ENCODE measurements at places on chromosomes 5 and 9.

- DNase-seq: no peak
Measured at GRCh38 chr5:113099822-113100221, 123.2 kb downstream of the DCP2 start.

- no peak for DNase-seq
Measured at GRCh38 chr9:109512170-109512756, 14.2 kb upstream of the PTPN3 start.

DNA sequence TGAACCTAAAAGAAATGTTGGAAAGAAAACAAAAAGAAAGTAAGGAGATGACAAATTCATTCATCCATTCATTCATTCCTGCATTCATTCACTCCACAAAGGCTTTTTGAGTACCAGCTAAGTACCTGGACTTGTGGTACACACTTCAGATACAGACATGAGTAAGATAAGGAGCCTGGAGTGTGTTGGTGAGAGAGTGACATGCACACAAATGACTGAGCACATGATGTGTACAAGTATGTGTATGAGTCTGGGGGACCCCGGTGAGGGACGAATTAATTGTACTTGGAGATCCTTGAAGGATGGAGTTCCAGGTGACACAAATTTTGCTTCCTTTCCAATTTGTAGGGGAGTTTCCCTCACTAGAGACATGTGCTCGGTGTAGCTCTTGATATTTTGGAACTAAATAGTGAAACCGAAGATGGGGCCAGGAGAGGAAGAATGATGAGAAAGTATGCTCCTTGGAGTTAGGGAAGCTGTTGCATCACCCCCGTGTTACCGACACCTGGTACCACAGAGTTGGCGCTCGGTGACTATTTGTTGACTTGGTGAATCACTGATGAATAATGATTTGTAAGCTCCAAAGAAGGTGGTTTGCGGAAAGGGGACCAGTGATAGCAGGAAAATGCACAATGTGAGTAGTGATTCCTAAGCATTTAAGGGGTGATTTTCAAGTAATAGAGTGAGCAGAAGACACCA is 509.8 kb downstream of the CCDC171 start:
- DNase-seq: no peak

GRCh38 chr5:169707686-169708085 is 70.6 kb downstream of the DOCK2 start:
- DNase-seq: no peak
